ENCODE measurements at places on chromosomes 2 and 18.

DNA sequence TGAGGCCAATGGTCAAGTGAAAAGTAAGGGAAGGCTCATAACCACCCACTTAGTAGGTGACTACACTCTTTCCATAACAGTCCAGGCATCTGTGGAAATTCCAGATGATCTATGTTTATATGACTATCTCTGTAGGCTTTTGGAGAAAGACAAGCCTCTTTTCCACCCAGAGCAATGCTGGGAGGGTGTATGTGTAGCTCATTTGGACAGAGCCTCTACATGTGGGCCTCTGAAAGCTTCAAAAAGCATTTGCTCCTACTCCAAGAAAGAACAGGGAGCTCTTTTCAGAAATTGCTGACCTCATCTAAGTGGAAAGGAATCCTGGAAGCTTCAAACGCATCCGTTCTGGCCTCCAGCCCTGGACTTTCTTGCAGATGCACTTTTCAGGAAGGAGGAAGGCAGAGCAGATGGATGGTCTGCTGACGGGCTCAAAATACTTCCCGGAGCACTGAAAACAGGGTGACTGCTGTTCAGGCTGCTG, 308.7 kb downstream of the LRATD1 start:
- DNase-seq, result no peak
- no peak overlapping the region for H3K27ac ChIP-seq
- no peaks in the 10 kb centered on the region for H3K36me3 ChIP-seq
- H3K27me3 ChIP-seq, result no peaks in the 10 kb centered on the region
- H3K4me1 ChIP-seq, result no peaks in the 10 kb centered on the region
- H3K4me3 ChIP-seq, result no peak overlapping the region

DNA sequence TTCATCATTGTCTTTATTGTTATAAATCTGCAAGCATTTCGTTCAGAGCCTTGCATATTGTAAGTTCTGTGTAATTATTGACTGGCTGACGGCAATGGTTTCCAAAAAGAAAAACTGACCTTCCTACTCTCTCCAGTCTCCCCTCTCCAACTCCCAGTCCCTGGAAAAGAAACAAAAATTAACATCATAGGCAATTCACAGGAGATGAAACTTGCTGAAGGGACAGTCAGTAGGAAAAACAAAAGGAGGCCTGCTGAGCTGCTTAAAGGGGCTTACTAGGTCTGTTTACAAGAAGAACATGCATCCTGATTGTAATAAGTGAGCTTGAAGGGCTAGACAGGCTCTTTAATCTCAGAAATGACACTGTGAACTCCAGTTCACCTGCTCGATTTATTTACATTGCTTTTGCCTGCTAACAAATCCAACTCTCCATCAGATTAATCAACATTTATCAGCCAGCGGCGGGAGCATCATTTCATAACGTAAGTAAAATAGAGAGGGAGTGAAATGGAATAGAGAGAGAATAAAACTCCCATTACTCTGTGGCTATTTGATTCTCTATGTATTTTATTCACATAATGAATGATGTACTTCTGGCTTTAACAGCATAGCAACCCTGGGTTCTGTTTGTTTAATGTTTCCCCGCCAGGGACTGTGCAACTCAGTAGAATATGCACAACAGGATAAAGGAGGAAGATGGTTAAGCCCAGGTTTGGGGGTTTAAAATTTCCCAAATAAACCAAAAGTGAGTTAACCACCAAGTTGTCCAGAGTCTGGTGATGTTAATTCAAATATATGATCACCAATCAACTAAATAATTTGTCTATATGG, 256.7 kb upstream of the SETBP1 start:
- H3K27ac ChIP-seq, result no peak overlapping the region
- no peak for DNase-seq
- no peaks in the 10 kb centered on the region for H3K27me3 ChIP-seq

- no peaks in the 10 kb centered on the region for H3K4me1 ChIP-seq
- DNase-seq, result no peak
- H3K4me3 ChIP-seq, result no peak overlapping the region
- no peaks in the 10 kb centered on the region for H3K36me3 ChIP-seq
Observed at GRCh38 chr2:52886556-52886955, 881.0 kb upstream of the CHAC2 start.

GRCh38 chr18:48728204-48728833, 189.5 kb downstream of the CTIF start:
- no peaks in the 10 kb centered on the region for H3K27me3 ChIP-seq
- H3K4me3 ChIP-seq, result no peak overlapping the region
- H3K4me1 ChIP-seq, result no peaks in the 10 kb centered on the region
- H3K36me3 ChIP-seq, result no peaks in the 10 kb centered on the region
- DNase-seq, result no peak

DNA sequence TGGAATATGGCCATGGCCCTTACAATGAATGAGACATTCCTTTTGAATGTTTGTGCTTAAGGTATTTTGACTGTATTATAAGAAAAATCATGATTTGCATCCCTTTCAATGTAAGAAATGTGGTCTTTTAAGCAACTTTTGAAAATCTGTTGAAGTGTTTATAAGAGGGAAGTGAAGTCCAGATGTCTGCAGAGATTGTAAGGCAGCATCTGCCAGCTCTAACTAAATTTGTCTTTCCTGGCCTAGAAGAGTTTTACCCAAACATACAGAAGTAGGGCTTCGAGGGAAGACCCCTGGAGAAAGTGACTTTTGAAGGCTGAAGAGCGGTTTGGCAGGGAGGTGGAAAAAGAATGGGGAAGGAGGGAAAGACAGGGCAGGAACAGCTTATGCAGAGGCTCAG, 12.2 kb downstream of the EML6 start:
- no peak overlapping the region for H3K27ac ChIP-seq
- no peaks in the 10 kb centered on the region for H3K27me3 ChIP-seq
- H3K4me1 ChIP-seq, result no peaks in the 10 kb centered on the region
- no peaks in the 10 kb centered on the region for H3K36me3 ChIP-seq

- no peak overlapping the region for H3K27ac ChIP-seq
- no peak overlapping the region for H3K4me3 ChIP-seq
- DNase-seq, result no peak
- H3K4me1 ChIP-seq, result no peaks in the 10 kb centered on the region
- no peaks in the 10 kb centered on the region for H3K27me3 ChIP-seq
- H3K36me3 ChIP-seq, result no peaks in the 10 kb centered on the region
Observed at GRCh38 chr2:58429014-58429875, 188.1 kb upstream of the FANCL start.

- H3K4me3 ChIP-seq, result no peak overlapping the region
- DNase-seq, result no peak
- no peaks in the 10 kb centered on the region for H3K27me3 ChIP-seq
- H3K27ac ChIP-seq, result no peak overlapping the region
- H3K4me1 ChIP-seq, result no peaks in the 10 kb centered on the region
Observed at GRCh38 chr2:203022751-203023150, 8.1 kb downstream of the NBEAL1 start.

DNA sequence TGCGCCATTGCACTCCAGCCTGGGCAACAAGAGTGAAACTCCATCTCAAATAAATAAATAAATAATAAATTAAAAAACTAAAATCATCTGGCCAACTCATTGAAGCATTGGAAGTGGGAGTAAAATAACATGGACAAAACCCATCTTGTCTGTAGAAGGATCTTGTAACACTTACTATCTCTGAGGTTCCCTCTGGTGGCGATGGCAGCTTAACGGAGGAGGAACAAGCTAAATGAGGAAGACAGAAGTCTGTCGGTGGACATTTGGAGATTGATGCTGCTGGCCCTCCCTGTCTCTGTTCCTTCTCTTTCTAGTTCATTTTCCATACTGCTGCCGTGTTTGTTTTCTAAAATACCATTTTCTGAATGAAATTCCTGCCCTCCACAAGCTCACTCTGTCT, 43.4 kb downstream of the ZCCHC2 start:
- DNase-seq, result no peak
- H3K4me3 ChIP-seq, result no peak overlapping the region
- H3K27ac ChIP-seq, result no peak overlapping the region
- H3K36me3 ChIP-seq, result peaks cover 11% of the 10 kb centered on the region
- H3K27me3 ChIP-seq, result no peaks in the 10 kb centered on the region
- no peaks in the 10 kb centered on the region for H3K4me1 ChIP-seq

- H3K4me1 ChIP-seq, result no peaks in the 10 kb centered on the region
- no peaks in the 10 kb centered on the region for H3K36me3 ChIP-seq
- DNase-seq, result no peak
- H3K27ac ChIP-seq, result no peak overlapping the region
- H3K4me3 ChIP-seq, result no peak overlapping the region
- H3K27me3 ChIP-seq, result no peaks in the 10 kb centered on the region
Observed at GRCh38 chr18:57677262-57678211, 55.9 kb upstream of the NARS1 start.
